ENCODE measurements at places on chromosomes 11 and 22.

GRCh38 chr11:130551388-130551787 is 102.9 kb downstream of the ADAMTS15 start:
- DNase-seq: no peak
- peaks cover 4% of the 10 kb centered on the region for H3K27me3 ChIP-seq
- H3K4me1 ChIP-seq: no peaks in the 10 kb centered on the region
- H3K36me3 ChIP-seq: no peaks in the 10 kb centered on the region

DNA sequence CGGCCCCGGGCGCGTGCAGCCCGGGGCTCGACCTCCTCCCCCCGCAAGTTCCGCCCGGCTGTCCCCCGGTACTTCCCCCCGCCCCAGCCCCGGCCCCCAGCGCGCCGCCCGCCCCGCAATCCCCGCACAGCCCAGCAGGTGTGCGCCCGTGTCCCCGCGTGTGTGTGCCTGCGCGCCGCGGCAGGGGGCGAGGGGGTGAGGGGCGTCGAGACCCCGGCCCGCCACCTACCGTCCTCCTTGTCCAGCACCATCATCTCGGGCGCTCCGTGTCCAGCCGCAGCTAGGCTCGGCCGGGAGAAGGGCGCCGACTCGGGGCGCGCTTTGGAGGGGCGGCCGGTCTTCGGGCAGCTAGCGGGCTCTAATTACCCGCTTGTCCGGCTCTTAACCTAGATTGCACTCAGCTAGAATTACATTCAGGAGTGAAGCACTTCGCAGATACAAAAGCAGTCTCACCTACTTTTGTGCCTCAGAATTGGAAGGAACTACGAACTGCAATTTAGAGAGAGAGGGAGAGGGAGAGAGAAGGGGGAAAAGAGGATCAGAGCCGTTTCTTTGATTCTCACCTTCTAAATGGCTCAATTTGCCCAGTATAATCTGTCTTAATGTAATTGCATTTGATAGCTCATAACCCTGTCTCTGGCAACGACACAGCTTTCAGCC is 439 bp downstream of the LMO1 start:
- H3K4me1 ChIP-seq: peaks cover 7% of the 10 kb centered on the region
- DNase-seq: no peak
- H3K36me3 ChIP-seq: no peaks in the 10 kb centered on the region
- H3K27me3 ChIP-seq: peaks cover 61% of the 10 kb centered on the region

- peaks cover 5% of the 10 kb centered on the region for H3K4me1 ChIP-seq
- peaks cover 4% of the 10 kb centered on the region for H3K27me3 ChIP-seq
- no peak for DNase-seq
- no peak overlapping the region for H3K27ac ChIP-seq
- no peaks in the 10 kb centered on the region for H3K36me3 ChIP-seq
Measured at GRCh38 chr22:50688448-50688847, 15.8 kb downstream of the SHANK3 start.

- DNase-seq: peak; percentile 58
- no peaks in the 10 kb centered on the region for H3K27me3 ChIP-seq
- H3K36me3 ChIP-seq: no peaks in the 10 kb centered on the region
- H3K4me3 ChIP-seq: peak overlapping the region; percentile 80
- H3K27ac ChIP-seq: peak overlapping the region; percentile 94
Measured at GRCh38 chr22:46613606-46614021, 6.6 kb upstream of the GRAMD4 start.

All from activated CD4-positive, alpha-beta T cell treated with anti-CD3 and anti-CD28 coated beads for 36 hours (primary cell).